ENCODE measurements at places on chromosomes 6 and 20. TPM values are rescaled to one million over a fixed set of nuclear protein-coding genes. Genes with fewer than 3 reads are reported as not detected.

Gene MICA
- 5.9 TPM for total RNA-seq

Gene OOEP
- total RNA-seq = 0.11 TPM

Gene MICB
- total RNA-seq = 1.9 TPM

Gene GLP1R
- 2.0 TPM for total RNA-seq

Gene KCNQ5
- 9.2 TPM for total RNA-seq

Gene PAX1
- 0.06 TPM for total RNA-seq

Gene RIPOR3
- total RNA-seq = 2.7 TPM

Gene TMEM200A
- total RNA-seq = 8.8 TPM

Gene RIN2
- 49.6 TPM for total RNA-seq

Gene RAD21L1
- 0.28 TPM for total RNA-seq

Gene PKHD1
- total RNA-seq = 0.10 TPM

Gene C6orf141
- total RNA-seq = 1.4 TPM
